M059J (cell line): ENCODE measurements at places on chromosomes 6 and 20. TPM values are rescaled to one million over a fixed set of nuclear protein-coding genes. Genes with fewer than 3 reads are reported as not detected.

GRCh38 chr20:10662661-10663458 is 10.9 kb downstream of the JAG1 start:
- DNase-seq: no peak

GRCh38 chr6:67687396-67687795 is 947.7 kb upstream of the ADGRB3 start:
- no peak for DNase-seq

DNA sequence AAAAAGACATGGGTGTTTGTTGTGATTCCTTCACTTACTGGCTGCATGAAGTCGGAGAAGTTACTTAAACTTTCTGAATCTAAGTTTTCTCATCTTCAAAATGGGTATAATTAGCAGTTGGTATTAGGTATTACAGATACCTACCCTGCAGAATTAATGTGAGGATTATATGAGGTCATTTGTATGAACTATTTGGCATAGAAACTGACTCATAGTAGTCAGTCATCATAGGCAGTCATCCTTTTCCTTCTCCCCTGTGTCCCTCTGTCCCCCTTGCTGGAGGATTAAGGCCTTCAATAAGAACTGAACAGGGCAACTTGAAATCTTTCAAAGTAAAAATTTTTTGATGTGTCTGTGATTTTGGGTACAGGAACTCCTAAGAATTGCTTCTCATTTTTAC is 26.3 kb downstream of the RALGAPB start:
- peak; percentile 40 for DNase-seq

DNA sequence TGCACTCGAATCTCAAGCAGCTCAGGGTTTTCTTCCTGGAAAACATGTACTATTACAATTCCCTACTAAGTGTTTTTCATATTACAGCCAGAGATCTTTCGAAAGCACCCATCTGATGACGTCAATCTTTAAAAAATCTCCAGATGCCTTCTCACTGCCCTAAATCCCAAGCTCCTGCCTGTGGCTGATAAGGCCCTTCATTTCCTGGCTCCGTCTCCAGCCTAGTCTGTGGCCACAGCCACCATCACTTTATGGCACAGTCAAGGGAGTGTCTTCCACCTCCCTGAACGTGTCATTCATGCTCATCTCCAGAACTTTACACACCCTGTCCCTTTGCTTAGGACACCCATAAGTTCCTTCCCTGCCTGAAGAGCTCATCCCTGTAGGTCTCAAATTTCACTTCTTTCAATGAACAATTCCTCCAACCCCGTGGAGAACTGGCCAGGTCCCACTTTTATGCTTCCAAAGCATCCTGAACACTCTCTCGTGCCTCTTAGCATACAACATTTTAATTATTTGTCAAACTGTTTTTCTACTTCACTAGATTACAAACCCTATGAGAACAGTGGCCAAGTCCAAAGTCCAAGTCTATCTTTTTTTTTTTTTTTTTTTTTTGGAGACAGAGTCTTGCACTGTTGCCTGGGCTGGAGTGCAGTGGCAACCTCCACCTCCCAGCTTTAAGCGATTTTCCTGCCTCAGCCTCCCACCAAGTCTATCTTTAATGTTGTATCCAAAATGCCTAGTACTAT is 106.1 kb upstream of the AGPAT4 start:
- no peak for DNase-seq

GRCh38 chr6:116436586-116436985 is 24.6 kb upstream of the CALHM6 start:
- no peak for DNase-seq

The MTRF1L gene
- total RNA-seq: 20.4 and 27.3 TPM in 2 replicates

The POLR3F gene
- total RNA-seq: 17.7 and 28.2 TPM in 2 replicates

The MEI4 gene
- not detected in 2 replicates for total RNA-seq

GRCh38 chr6:165186441-165187205 is 122.8 kb downstream of the C6orf118 start:
- DNase-seq: no peak

- no peak for DNase-seq
These were observed 144.6 kb downstream of the UST start for GRCh38 chr6:148891405-148891783.

The FAM162B gene
- not detected in 2 replicates for total RNA-seq

The PGC gene
- total RNA-seq: not detected in 2 replicates

GRCh38 chr20:53208110-53208832 is 236.1 kb downstream of the TSHZ2 start:
- DNase-seq: peak; percentile 26

GRCh38 chr6:117007659-117008058 is 130.6 kb downstream of the RFX6 start:
- DNase-seq: no peak

GRCh38 chr6:109103942-109104341 is 8.6 kb downstream of the CEP57L1 start:
- no peak for DNase-seq

- peak; percentile 70 for DNase-seq
These were observed 2.3 kb downstream of the E2F3 start for GRCh38 chr6:20403766-20404640.

GRCh38 chr20:44701118-44701857 is 13.9 kb upstream of the CCN5 start:
- no peak for DNase-seq

- no peak for DNase-seq
These were observed 66.8 kb downstream of the MOXD1 start for GRCh38 chr6:132334521-132334885.

The EBF4 gene
- 1.1 and 1.5 TPM in 2 replicates for total RNA-seq

The RFX6 gene
- not detected in 2 replicates for total RNA-seq

DNA sequence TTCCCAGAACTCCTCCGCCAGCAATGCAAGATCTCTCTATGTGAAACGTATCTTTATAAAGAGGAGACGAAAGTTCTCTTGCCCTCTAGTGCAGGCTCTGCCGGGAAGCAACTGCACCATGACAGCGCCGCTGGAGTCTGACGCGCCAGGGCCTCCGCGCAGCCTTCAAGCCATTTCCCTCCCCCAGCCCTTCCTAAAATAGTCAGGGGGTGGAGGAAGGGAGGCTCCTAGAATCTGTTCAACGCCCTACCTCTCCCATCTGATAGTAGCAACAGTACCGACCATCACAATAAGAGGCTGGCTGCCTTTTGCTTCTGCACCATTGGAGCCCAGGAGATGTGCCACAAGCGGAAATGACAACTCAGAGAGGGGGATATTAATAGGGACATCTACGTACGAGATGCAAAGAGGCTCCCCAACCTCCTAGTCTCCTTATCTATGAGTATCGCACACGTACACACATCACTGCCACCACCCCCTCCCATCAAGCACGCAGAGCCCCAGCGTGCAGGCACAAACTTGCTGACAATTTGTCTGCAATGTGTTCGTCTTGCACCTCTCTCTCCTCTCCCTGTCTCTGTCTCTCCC is 1.0 kb downstream of the SYNE1 start:
- DNase-seq: no peak

DNA sequence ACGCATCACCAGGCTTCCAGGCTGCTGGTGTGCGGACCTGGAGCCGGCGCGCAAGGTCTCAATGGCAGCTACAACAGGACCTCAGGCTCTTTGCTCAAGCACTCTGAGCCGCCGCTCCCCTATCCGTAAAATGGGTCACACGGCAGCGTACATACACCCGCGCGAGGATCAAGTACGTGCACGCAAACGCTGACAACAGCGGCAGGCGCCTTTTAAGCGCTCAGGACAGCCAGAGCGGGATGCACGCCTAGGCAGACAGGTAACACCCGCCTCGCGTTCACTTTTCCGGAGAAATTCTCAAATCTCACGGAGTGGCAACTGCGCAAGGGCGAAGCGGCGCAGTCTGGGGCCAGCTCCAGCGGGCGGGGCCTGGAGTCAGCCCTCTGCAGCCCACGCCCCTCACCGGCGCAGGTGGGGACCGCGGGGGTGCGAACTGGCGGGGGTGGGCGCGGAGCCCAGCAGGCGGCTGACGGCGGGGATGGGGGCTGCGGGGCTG is 535 bp downstream of the EXOC2 start:
- DNase-seq: peak; percentile 62

GRCh38 chr6:132100388-132100990 is 149.3 kb upstream of the CCN2 start:
- DNase-seq: no peak

The CCDC28A gene
- total RNA-seq: 29.8 and 40.8 TPM in 2 replicates

GRCh38 chr6:135395136-135395535 is 102.4 kb downstream of the AHI1 start:
- DNase-seq: no peak

DNA sequence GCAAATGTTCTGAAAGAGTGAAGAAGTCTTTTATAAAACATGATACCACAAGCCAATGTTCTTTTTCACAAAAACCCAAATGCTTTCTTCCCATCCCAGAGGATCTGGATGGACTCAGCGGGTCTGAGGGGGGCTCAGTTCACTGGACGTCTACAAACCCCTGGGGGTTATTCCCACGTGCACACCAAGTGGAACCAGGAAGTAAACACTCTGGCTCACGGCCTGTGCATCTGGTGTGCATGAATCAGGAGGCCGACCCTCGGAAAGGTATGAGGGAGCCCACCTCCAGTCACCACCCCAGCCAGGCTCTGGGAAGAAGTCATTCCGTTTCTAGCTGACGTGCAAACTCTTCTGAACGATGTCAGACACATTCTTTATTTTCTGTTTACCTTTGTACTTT is 252.2 kb downstream of the DLL1 start:
- DNase-seq: no peak

The BAG2 gene
- 9.4 and 11.9 TPM in 2 replicates for total RNA-seq

GRCh38 chr6:170124836-170125235 is 166.0 kb downstream of the DLL1 start:
- no peak for DNase-seq

- no peak for DNase-seq
These were observed 536.1 kb downstream of the NKAIN2 start for GRCh38 chr6:124339610-124340334.

DNA sequence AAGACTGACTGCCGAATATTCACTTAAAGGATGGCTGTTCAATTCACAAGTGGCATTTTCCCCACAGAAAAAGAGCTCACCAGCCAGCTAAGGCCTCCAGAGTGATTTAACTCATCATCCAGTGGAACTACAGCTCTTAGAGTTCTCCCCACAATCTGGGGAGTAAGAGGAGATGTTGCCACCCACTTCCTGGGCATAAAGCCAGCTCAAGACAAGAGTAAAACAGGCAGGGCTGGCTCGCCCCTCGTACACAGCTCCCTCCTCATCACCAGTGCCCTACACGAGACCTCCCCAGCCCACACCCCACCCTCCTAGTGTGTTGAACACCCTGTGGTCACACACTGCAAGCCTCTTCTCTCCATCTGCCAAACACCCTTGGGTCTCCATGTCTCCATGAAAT is 47.2 kb upstream of the IPCEF1 start:
- DNase-seq: peak; percentile 96

GRCh38 chr6:77055711-77056110 is 407.6 kb downstream of the HTR1B start:
- DNase-seq: no peak

DNA sequence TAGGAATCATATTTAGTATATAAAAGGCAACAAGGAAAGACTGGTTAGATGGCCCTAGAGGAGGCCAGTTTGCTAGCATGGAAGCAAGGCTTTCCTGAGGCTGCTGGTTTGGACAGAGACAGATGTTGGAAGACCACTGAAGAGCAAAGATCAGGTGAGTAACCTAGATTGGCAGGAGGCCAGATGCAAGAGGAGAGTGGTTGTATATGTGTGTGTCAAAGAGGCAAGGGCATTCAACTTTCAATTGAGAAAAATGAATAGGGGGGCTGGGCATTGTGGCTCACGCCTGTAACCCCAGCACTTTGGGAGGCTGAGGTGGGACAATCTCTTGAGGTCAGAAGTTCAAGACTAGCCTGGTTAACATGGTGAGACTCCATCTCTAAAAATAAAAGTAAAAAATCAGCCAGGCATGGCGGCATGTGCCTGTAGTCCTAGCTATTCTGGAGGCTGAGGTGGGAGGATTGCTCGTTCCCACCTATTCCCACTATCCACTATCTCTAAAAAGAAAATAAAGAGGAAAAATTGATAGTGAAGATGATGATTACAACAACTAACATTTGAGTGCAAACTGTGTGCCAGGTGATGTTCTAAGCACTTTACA is 79.8 kb downstream of the PRDM1 start:
- DNase-seq: peak; percentile 81

DNA sequence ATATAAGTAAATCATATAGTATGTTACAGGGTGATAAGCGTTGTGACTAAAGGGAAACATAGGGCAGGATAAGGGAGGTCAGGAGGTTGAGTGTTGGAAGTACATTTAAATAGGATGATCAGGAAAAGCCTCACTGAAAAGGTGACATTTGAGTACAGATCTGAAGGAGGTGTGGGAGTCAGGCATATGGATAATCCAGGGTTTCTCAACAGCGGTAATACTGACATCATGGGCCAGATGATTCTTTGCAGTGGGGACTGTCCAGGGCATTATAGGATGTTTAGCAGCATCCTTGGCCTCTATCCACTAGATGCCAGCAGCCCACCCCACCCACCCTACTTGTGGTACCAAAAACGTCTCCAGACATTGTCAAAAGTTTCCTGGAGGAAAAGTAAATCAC is 292.6 kb upstream of the PREP start:
- no peak for DNase-seq

- peak; percentile 17 for DNase-seq
These were observed 104.2 kb upstream of the THEMIS start for GRCh38 chr6:128005009-128005408.

- no peak for DNase-seq
These were observed 28.3 kb upstream of the AFDN start for GRCh38 chr6:167798453-167798852.

DNA sequence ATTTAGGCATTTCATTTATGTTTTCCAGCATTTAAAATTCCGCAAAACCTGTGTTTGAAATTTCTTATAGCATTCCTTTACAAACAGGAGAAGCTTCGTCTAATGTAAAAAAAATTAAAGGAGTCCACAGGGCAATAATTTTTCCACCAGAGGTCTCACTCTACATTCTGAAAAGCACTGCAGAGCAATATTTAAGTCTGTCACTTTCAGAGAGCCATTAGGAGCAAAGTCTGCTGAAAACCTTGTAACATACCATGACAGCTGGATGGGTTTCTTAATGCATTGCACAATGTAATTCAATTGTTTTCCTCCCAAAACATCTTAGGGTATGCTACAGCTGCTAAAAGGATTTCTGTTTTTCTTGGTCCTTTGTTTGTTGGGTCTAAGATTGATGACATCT is 18.0 kb downstream of the BAG2 start:
- peak; percentile 49 for DNase-seq
